ENCODE measurements at places on chromosomes 11 and 22.

- no peak for DNase-seq
These were observed 104.6 kb upstream of the SORL1-AS1 start for GRCh38 chr11:121557348-121557747.

- DNase-seq = no peak
These were observed 65.3 kb upstream of the LINC01488 start for GRCh38 chr11:69416143-69416515.

GRCh38 chr11:115721296-115721995 is 217.2 kb upstream of the CADM1 start:
- DNase-seq = no peak

GRCh38 chr11:2386591-2386990 is 9.5 kb downstream of the CD81 start:
- no peak for DNase-seq

GRCh38 chr11:69605737-69606526 is 35.0 kb upstream of the CCND1 start:
- no peak for DNase-seq

GRCh38 chr11:96130061-96130620 is 206.2 kb upstream of the MTMR2 start:
- no peak for DNase-seq

GRCh38 chr22:37100589-37101127 is 8.9 kb downstream of the TMPRSS6 start:
- no peak for DNase-seq

GRCh38 chr11:69496631-69497220 is 15.3 kb downstream of the LINC01488 start:
- DNase-seq = no peak

All from hippocampal formation (tissue), 2 donors.